ENCODE measurements at places on chromosomes 5 and 9.

- DNase-seq = no peak
Measured at GRCh38 chr9:18623221-18624079, 149.5 kb downstream of the ADAMTSL1 start.

- DNase-seq = no peak
Measured at GRCh38 chr5:42854795-42855194, 43.1 kb upstream of the SELENOP start.

- no peak for DNase-seq
Measured at GRCh38 chr5:114839360-114839759, 330.3 kb downstream of the TRIM36 start.

DNA sequence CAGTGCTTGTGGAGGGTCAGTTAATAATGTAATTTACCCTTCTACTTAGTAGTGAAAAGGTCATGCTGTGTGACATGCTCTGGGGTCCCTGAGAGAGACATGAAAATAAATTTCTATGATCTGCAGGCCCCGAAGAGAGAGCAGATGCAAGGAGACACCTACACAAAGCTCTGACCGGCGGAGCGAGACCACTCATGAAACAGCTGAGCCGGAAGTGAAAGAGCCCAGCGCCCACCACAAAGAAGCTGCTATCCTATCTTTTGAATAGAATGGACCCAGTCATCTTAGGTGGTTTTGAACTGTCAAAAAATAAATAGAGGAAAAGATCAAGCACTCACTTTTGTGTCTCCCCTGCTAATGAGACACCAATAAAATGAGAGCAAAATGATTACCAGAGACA, 190.0 kb downstream of the MED10 start:
- no peak for DNase-seq

DNA sequence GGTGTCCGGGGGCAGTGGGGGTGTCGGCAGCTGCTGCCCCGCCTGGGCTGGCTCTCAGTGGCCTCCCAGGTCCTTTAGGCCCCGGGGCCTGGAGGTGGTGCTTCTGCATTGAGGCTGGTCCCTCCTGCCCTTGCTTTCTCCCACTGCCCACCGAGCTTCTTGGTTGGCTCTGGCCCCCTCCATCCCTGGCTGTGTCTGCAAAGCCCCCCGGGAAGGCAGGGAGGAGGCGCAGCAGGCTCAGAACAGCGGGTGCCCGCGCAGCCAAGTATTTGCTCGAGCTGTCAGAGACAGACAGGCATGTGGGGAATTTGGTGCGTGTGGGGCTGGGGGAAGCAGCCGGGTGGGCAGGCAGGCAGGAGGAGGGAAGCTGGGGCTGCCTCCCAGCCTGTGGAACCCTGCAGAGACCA, 11.5 kb downstream of the CXXC5 start:
- no peak for DNase-seq

- peak; percentile 9 for DNase-seq
Measured at GRCh38 chr9:17578911-17579793, at the start of gene SH3GL2. SH3GL2 (plus strand) TSS chr9:17579066.

DNA sequence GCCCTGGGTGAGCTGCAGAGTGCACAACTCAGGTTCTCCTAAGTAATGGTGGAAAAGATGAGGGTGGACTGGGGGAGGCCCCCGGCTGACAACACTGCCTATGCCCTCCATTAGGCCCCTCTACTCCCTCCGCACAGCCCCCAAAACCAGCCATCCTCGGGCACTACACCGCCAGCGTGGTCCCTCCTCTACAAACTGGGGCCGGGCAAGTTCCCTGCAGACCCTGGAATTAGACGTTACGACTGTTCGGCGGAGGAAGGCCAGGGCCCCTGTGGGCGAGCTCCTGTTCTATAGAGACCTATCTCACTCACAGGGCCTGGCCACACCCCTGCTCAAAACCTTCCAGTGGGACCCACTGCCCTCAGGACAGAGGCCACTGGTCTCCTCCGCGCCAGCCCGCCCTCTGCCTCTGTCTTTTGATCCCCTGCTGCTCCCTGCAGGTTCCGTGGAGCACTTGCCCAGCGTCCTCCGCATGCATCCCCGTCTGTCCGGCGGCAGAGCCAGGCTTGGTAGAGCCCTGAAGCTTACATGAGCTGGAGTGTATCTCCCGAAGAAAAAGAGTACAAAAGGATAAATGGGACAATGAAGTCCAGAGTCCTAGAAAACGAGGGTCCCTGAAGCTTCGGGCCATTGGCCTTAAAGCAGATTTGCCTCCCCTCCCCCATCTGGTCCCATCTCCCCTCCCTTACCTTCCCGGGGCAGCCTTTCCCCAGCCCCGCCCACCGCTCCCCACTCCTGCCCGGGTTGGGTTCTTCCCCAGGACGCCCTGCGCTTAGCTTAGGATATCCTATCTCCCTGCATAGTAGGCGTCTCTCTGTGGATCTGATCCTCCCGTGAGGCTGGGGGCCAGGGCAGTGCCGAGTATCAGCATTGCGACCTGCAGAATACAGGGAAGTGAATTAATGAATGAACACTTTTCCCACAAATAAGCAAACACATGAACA, 71.3 kb downstream of the HRH2 start:
- DNase-seq = no peak

- DNase-seq = no peak
Measured at GRCh38 chr5:151023651-151024050, 3.3 kb downstream of the GPX3 start.

DNA sequence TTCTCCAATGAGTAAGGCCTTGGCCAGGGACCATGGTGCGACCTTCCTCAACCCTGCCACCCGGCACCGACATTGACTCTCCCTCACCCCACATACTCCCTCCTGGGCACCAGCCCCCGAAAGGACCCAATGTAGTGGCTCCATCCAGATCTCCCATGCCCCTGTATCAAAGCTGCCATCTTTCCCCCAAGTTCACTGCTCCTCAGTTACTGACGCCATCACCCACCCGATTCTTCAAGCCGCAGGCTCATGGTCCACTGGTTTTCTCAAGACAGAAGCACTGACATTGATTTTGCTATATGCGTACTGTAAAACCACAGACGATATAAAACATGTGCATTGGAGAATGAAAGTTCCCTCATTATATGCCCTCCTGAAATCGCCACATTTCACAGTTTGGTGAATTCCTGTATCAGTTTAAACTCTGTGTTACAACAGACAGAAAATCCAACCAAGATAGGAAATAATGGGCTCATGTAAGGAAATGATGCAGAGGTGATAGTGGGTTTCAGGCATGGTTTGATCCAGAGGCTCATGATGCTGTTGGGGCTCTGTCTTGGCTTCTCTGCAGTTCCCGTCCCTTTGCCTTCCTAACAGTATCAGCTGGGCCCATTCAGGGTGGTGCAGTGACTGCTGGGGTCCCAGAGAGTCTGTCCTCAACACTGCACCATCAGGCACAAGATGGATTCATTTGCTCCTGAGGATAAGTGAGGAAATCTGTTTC, 207.3 kb upstream of the IER5L start:
- no peak for DNase-seq

DNA sequence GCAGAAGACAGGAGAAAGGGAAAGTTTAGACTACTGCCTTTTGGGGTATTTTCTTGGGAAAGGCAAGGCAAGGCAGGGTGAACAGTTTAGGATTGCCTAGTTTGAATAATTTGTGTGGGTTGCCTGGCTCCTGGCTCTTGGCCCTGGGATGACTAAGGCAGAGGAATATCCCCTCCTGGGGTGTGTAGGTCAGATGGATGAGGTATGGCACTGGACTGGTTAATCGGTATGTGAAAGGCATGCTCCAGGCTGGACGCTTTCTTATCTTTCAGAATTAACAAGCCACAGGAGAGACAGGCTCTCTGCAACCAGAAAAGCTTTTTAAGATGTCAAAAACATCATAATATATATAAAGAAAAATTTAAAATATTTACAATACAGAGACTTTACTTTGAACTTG, 58.6 kb downstream of the STARD4 start:
- no peak for DNase-seq

Data from stimulated activated CD4-positive, alpha-beta T cell treated with anti-CD3 and anti-CD28 coated beads, Interleukin-1b, Interleukin-23, amount 100 ng/mL, for 48 hours (primary cell).